ENCODE measurements at places on chromosomes 11 and 22.
A peak's percentile ranks its signal among the peaks of the same experiment; 100 is the strongest.

DNA sequence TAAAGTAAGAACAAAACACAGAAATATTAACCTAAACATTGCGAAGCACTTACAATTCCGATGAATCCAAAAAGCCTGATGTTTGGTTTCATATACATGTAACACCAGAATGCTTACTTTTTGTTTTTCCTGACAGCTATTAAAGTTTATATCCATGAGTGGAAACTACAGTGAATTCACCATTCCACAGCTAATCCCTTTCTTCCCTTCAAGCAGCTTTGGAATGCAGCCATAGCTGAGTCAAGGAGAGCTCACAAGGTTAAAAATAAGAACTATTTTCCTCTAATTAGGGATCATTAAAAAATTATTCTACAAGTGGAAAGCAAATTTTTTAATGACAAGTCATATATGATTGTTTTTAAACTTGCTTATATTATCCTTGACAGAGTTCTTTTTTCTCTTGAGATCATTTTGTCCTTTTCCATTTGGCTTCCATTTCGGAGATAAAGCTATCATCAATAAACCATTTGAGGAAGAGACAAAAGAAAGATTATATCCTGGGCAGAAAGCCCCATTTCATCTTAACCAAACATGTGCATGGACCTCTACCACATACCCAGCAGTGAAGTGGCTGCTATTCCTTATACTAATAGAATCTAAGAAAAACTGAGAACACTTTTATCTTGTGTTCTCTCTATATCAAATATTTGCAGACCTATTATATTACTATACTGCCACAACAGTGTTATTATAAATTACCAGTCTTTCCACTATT is 19.7 kb upstream of the FIBIN start:
- DNase-seq = no peak

GRCh38 chr11:15810082-15810481 is 546.3 kb downstream of the SOX6 start:
- no peak for DNase-seq

- no peak for DNase-seq
Measured at GRCh38 chr11:112320668-112321067, 60.0 kb upstream of the PLET1 start.

DNA sequence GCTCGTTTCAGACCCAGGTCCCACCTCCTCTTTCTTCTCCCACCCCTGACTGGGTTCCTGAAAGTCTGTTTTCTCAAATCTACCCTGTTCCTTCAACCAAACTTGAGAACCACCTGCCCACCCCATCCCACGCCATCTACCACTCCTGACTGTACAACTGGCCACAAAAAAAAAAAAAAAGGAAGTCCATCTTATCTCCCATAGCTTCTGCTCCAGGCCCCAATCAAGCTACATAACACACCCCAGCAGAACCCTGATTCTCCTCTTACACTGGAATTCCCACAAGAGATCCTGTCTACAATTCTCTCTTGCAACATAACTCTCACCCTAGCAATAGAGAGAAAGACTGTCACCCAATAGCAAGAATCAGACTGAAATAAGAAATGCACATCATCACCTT is 39.2 kb upstream of the CHST1 start:
- DNase-seq = no peak

DNA sequence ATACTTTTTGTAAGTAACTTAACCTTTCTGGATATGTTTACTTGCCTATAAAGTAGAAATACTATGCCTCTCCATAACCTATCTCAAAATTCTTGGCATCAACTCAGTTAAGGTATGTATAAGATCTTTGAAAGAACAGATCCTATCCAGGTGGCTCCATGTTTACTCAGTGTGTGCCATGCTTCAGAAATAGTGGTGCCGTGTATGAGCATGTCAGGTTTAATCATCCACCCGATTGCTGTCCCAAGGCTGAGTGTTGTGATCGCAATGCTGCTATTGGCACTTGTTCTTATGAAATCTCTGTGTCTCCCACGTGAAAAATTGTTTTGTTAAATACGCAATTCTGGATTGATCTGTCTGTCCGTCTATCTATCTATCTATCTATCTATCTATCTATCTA is 85.9 kb upstream of the SNX19 start:
- DNase-seq = no peak

GRCh38 chr22:50276143-50276542 is 6.0 kb upstream of the MAPK11 start:
- peak; percentile 67 for DNase-seq

DNA sequence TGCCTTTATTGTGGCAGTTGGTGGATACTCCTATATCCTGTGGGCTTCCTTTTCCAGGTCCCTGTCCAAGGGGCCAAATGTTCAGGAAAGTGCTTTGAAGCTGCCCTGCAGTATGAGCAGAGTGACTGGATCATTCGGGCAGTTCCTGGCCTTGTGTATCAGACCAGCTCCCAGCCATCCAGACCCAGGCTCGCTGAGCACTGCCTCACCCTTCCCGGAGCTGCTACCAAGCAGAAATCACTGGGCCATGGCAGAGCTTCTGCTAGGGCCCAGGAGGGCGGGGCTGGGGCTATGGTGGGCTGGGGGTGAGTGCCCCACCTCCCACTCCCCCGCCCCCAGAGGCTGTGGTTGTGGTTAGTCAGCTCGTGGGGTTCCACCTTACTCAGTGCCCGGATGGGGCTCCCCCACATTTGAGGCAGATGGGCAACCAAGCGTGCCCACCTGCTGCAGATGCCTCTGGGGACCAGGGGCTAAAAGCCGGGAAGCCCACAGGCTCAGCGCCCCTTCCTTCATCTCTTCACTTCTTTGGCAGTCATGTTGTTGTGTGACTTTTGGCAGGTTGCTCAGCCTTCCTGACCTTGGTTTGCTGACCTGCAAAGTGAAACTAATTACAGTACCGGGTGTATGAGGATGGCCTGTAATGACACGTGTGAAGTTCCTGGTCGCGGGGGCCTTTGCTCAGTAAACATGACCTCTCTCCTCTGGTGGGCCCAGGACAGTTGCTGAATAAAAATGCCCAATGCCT is 2.1 kb upstream of the LRRC32 start:
- peak; percentile 75 for DNase-seq

- DNase-seq = no peak
Measured at GRCh38 chr11:5923794-5924193, 18.3 kb upstream of the OR56A3 start.

DNA sequence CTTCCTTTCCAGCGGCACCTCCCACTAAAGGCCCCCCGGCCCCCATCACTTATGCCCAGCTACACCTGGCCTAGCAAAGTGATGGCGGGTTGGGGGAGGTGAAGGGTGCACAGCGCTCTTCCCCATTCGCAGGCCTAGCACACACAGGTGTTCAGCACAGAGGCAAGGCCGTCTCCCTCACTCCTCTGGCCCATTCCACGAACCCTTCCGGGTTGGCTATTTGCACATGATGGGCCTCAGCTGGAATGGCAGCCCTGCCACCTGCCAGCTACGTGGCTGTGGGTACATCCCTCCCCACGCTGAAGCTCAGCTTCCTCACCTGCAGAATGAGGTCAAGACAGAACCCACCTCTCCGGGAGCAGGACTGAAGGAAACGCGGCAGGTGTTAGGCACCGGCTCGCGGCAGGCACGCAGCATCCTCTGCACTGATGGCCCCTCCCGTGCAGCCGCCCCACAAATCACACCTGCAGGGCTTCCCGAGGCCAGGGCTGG is 4.8 kb downstream of the KIAA0930 start:
- DNase-seq = no peak

- DNase-seq = no peak
Measured at GRCh38 chr11:67138922-67139321, 19.9 kb downstream of the KDM2A start.

- DNase-seq = no peak
Measured at GRCh38 chr11:134622458-134622857, 210.4 kb upstream of the B3GAT1 start.

GRCh38 chr11:117524468-117525183 is 197.0 kb downstream of the CEP164 start:
- no peak for DNase-seq

- peak; percentile 84 for DNase-seq
Measured at GRCh38 chr11:57458410-57459163, 1.7 kb upstream of the RTN4RL2 start.

All from activated CD4-positive, alpha-beta T cell treated with anti-CD3 and anti-CD28 coated beads, Interleukin-2, amount 10 ng/mL, durations not matched to agents 24 days and 14 days (primary cell).